Cortex of kidney (tissue), 1 donor: ENCODE measurements at places on chromosomes 12 and 14.

GRCh38 chr12:79964100-79964627, 29.3 kb upstream of the PPP1R12A start:
- DNase-seq = no peak

GRCh38 chr12:102302553-102302952, 104.9 kb upstream of the PMCH start:
- no peak for DNase-seq

GRCh38 chr12:97275256-97275655, 187.3 kb upstream of the RMST start:
- no peak for DNase-seq

DNA sequence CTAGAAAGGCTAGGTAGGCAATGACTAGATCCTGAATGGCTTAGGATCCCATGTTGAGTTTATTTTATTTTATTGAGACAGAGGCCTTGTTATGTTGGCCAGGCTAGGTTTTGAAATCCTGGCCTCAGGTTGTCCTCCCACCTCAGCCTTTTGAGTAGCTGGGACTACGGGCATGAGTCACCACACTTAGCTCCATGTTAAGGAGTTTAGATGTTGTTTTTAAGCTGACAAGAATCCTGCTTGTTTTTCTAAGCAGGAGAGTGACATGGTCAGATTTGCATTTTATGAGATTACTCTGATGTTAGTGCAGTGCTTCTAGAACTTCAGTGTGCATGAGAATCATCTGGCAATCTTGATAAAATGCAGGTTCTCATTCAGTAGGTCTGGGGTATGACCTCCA, 14.5 kb downstream of the CCDC198 start:
- DNase-seq = no peak

DNA sequence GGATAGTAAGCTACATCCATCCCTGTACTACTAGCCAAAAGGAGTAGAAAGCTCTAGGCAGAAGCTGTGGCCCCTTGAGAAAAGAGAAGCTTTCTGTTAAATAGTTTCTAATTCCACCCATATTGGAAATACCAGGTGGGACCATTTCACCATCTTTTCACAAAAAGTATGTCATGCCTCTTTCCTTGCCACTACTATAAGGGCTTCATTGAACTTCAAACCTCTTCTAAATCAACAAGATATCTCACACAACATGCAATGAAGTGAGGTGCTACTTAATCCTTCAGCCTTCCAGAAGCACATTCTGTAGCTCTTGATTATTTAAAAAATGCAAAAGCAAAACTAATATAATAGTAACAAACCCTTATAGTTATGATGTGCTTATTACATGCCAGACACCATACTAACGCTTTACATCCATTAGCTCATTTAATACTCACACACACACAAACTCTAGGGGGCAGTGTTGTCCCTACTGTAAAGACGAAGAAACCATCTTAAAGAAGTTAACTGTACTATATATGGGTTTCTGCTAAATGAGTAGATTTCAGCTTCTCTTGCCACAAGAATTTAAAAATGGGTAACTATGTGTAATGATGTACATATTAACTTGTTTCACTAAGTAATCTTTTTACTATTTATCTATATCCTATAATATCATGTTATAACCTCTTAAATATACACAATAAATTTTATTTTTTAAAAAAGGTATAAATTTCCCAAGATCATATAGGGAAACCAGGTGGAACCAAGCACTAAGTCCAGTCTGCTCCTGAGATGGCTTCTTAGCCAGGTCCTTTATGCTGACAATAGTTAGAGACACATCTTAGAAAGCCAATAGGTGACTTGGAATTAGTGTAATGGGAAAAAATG, 124.4 kb downstream of the RPS29 start:
- no peak for DNase-seq

DNA sequence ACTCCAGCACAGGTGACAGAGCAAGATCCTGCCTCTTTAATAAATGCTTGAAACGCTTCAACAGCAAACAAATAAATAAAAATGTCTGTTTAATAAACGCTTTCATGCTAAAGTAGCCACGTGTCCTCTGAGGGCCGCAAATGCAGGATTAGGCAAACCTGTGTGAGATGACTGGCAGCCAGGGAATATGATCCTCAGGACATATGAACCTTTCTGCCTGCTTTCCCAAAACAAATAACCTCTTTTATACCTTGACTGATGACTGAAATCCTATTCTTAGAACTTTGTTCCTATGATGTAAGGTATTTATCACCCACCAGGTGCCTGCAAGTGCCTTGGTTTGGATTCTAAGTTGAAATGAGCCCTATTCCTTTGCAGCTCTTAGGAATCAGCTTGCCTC, 14.5 kb upstream of the FLVCR2 start:
- no peak for DNase-seq
